Pulmonary artery endothelial cell (primary cell): ENCODE measurements at places on chromosomes 2 and 18. TPM values are rescaled to one million over a fixed set of nuclear protein-coding genes. Genes with fewer than 3 reads are reported as not detected.

The UGT1A3 gene
- total RNA-seq, result not detected in 2 replicates

The CRYGC gene
- total RNA-seq, result not detected in 2 replicates

The MBD2 gene
- 46.2 and 58.9 TPM in 2 replicates for total RNA-seq

The TCF4 gene
- 292 and 339 TPM in 2 replicates for total RNA-seq

The TLX2 gene
- total RNA-seq, result not detected in 2 replicates

The NYAP2 gene
- not detected in 2 replicates for total RNA-seq

The RAX gene
- total RNA-seq, result not detected in 2 replicates

The ANKRD30BL gene
- not detected in 2 replicates for total RNA-seq

The GPR45 gene
- not detected in 2 replicates for total RNA-seq

The TMBIM1 gene
- total RNA-seq, result 128 and 169 TPM in 2 replicates

The NCKAP5 gene
- 0.39 and 0.59 TPM in 2 replicates for total RNA-seq

The SCYGR4 gene
- not detected in 2 replicates for total RNA-seq

The RAMP1 gene
- not detected in 2 replicates for total RNA-seq

The VIL1 gene
- total RNA-seq, result not detected in 2 replicates

The GKN2 gene
- total RNA-seq, result not detected in 2 replicates

The LOXHD1 gene
- not detected in 2 replicates for total RNA-seq

The OSBPL6 gene
- total RNA-seq, result 5.4 and 6.9 TPM in 2 replicates

The LDLRAD4 gene
- total RNA-seq, result 1.5 and 1.6 TPM in 2 replicates

The MEX3C gene
- total RNA-seq, result 39.5 and 40.8 TPM in 2 replicates

The TMEFF2 gene
- total RNA-seq, result 0.04 TPM in 1 of 2 replicates, not detected in the other

The IL1F10 gene
- total RNA-seq, result not detected in 2 replicates

The FAM110C gene
- 0.26 TPM in 1 of 2 replicates, not detected in the other for total RNA-seq

The HNRNPLL gene
- 36.7 and 50.0 TPM in 2 replicates for total RNA-seq

The CCNT2 gene
- total RNA-seq, result 23.9 and 35.6 TPM in 2 replicates

The NT5DC4 gene
- not detected in 2 replicates for total RNA-seq

The TTR gene
- not detected in 2 replicates for total RNA-seq

The GLI2 gene
- not detected in 2 replicates for total RNA-seq

The G6PC2 gene
- total RNA-seq, result not detected in 2 replicates
